ENCODE measurements at places on chromosomes 12 and 14. TPM values are rescaled to one million over a fixed set of nuclear protein-coding genes. Genes with fewer than 3 reads are reported as not detected.

DNA sequence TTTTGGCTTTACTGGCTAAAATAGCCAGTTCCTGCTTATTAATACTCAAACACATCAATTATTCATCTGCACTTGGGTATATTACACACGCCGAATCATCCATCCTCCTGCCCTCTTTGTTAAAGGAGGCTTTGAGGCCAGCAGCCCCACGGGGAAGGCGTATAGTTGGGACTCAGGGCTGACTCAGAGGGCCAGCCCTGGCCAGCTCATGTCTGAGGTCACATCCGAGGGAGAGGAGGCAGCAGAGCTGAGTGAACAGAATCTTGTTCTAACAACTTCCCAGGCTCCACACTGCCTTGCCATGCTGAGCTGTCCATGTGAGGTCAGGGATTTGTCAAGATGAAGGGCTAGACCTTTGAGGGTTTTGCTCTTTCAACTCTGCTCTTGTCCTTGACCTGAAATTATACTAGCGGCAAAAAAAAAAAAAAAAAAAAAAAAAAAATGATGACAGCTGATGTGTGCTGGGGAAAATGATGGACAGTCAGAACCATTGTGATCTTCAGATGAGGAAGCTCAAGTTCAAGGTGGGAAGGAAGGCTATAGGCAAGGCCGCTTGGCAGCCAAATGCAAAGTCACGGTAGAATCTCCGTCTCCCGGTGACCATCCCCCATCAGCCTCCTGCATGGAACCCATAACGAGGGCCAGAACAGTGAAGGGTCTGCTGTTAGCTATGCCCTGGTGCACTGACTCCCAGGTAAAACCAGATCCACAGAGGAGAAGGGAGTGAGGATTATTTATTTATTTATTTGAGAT is 12.5 kb upstream of the MARK3 start:
- no peak for DNase-seq

DNA sequence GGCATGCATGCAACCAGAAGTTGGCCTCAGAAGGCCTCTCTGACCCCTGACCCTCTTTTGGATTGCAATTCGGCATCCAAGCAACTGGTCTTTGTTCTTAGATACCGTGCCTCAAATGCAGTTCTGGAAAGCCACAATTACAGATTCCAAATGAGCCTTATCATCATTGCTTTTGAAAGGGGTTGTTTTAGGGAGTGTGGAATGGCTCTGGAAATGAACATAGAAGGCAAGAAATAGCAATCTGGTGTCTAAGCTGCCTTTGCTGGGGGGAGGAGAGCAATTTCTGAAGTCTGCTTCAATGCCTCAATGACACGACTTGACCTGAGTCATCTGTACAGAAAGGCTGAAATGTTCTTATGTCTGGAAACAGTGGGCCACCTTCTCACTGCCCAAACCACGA is 250.1 kb downstream of the NUAK1 start:
- DNase-seq: no peak

DNA sequence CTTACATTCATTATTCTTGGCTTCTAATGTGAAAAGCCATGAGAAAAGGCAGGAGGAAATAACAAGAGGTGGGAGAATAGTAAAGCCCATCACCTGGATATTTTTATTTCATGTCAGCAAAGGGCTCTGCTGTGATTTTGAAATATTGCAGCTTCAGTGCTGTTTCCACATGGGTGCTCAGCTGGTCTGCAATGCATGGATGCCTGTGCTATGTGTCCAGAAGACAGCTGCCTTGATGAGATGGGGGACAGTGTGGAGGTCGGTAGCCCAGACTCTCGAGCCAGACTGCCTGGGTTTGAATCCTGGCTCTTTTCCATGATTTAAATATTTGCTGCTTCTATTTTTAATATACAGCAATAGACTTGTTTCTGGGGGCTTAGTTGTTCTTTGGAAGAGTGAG is 477.5 kb upstream of the GARIN6 start:
- no peak for DNase-seq

- DNase-seq: peak; percentile 94
These were observed 2.8 kb upstream of the RNASE4 start for GRCh38 chr14:20681348-20682126.

GRCh38 chr12:29350080-29350479 is 30.9 kb downstream of the ERGIC2 start:
- no peak for DNase-seq

RDH5 gene
- 14.4 TPM for total RNA-seq

PLEK2 gene
- not detected for total RNA-seq

GRCh38 chr14:60648249-60648933 is 886 bp downstream of the SIX1 start:
- DNase-seq: no peak

DNA sequence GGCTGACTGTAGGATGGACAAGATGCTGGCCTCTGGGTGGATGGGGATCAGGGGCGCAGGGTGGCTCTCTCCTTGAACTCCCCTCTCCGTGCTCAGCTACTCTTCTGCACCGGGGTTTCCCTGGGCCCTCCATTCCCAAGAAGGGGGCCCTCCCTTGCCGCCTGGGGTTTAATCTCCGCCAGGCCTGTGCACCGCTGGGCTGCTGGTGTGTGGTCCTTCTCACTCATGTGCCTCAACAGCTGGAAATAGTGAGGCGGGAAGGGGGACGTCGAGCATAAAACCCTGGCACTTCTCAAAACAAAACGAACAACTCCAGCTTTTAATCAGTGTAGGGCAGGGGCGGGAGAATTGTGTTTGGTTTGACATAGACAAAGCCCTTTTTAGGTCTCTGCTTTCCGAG is 19.0 kb upstream of the SMOC1 start:
- DNase-seq: peak; percentile 22

OTX2 gene
- total RNA-seq: not detected

DNA sequence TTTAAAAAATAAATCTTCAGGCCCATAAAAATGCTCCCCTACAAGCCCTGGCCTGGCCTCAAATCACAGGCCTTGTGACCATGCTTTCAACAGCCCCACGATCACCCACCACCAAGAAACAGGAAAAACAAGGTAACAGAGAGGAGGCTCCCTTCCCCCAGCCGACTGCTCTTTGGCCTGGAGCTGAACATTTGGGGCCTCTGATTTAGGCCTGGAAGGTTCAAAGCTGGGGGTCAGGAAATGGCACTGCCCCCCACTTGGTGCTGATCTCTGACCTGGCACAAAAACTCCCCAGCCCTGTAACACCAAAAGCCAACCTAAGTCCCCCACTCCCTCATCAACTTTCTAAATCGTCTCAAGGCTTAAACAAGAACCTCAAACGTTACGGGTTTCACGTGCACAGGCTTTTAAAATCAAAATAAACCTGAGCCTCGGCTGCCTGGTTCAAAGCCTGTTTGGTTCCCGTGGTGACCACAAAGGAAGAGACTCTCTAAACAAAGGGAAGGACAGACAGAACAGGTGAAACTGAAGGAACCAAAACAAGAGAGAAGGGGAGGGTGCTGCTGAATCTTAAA is 9.0 kb downstream of the ACTN1 start:
- DNase-seq: no peak

Data from activated CD8-positive, alpha-beta memory T cell treated with anti-CD3 and anti-CD28 coated beads, Interleukin-2, amount 10 ng/mL, durations not matched to agents 7 days and 5 days (primary cell).